ENCODE measurements at places on chromosomes 1 and 21.

GRCh38 chr1:177360791-177361190 is 190.0 kb downstream of the BRINP2 start:
- no peak for DNase-seq

DNA sequence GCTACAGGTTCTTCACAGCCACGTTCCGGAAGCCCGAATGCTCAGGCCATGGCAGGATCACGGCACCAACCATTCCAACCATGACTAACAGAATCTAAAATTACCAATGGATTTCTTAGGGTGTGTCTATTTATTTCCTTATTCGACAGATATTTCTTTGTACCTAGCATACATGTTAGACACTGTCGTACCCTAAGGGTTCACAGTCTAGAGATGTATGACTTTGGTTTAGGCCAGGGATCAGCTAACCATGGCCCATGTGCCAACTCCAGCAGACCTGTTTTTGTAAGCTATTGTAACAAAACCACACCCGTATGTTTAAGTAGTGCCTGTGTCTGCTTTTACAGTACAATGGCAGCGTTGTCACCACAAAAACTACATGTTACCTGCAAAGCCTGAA is 167.0 kb downstream of the NR5A2 start:
- DNase-seq: no peak

DNA sequence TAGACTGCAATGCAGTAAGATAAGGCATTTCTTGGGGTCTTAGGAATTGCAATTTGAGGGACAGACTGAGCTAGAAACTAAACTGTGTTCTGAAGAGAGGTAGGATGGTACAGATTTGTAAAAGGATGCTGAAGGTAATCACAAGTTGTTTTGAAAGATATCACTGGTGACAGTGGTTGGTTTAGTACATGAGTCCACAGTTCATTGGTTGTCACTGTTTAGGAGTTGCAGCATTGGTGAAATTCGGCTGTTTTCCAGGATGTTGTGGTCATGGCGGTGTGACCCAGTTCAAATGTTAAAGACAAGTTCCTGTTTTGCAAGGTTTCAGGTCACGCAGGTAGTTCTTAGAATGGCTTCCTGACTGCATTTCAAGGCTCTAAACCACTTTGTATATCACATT is 292.8 kb upstream of the B3GALT2 start:
- no peak for DNase-seq

GRCh38 chr1:68470388-68470970 is 20.7 kb upstream of the RPE65 start:
- DNase-seq: no peak
